Thoracic aorta endothelial cell (primary cell): ENCODE measurements at places on chromosomes 16 and 17. TPM values are rescaled to one million over a fixed set of nuclear protein-coding genes. Genes with fewer than 3 reads are reported as not detected.

Gene ZC3H18
- total RNA-seq = 22.9 and 25.0 TPM in 2 replicates

Gene KRTAP29-1
- total RNA-seq = not detected in 2 replicates

Gene TBC1D3G
- total RNA-seq = not detected in 2 replicates

Gene CDH16
- not detected in 2 replicates for total RNA-seq

Gene ENPP7
- total RNA-seq = not detected in 2 replicates

Gene ASGR2
- not detected in 2 replicates for total RNA-seq

Gene TMEM238L
- not detected in 2 replicates for total RNA-seq

Gene NDUFAB1
- 140 and 167 TPM in 2 replicates for total RNA-seq

Gene IGSF6
- total RNA-seq = not detected in 2 replicates
